ENCODE measurements at places on chromosomes 4 and X. TPM values are rescaled to one million over a fixed set of nuclear protein-coding genes. Genes with fewer than 3 reads are reported as not detected.

GRCh38 chr4:163537114-163537513 lies 42.6 kb downstream of the TMA16 start:
- no peak for DNase-seq

NRK gene
- 0.30 TPM for total RNA-seq

IL13RA2 gene
- not detected for total RNA-seq

DNA sequence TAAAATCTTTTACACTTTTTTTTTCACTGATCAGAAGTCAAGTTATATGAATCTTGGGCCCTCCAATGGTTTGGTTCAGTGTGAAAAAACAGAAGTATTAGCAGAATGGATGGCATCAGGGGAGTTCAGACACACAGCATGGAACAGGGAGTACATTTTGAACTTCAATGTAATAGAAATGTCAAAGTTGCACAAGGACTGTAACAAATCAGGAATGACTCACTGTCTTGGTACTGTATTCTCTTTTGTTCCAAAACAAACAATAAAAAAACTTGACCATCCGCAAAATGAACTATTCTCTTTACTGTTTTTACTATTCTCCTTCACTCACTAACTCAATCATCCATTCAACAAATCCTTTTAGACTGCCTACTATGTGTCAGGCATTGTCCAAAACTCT lies 401.0 kb downstream of the FSTL5 start:
- no peak for DNase-seq

- no peak for DNase-seq
Measured at GRCh38 chr4:187499956-187500355, 495.6 kb upstream of the ZFP42 start.

SSX2 gene
- total RNA-seq, result not detected

Measured in colonic mucosa (tissue), 4 donors.